Aorta (tissue), 5 donors: ENCODE measurements at places on chromosomes 6 and 20. TPM values are rescaled to one million over a fixed set of nuclear protein-coding genes. Genes with fewer than 3 reads are reported as not detected.

OPRL1 gene
- total RNA-seq: 2.9 TPM

- no peak overlapping the region for H3K27ac ChIP-seq
- H3K4me3 ChIP-seq: no peak overlapping the region
Observed at GRCh38 chr6:28555136-28555535, 29.5 kb downstream of the GPX5 start.

TP53TG5 gene
- total RNA-seq: 0.91 TPM

CST2 gene
- not detected for total RNA-seq
